Astrocyte (in vitro differentiated cells and primary cell): ENCODE measurements at places on chromosomes 5 and 9. TPM values are rescaled to one million over a fixed set of nuclear protein-coding genes. Genes with fewer than 3 reads are reported as not detected.

The CNTLN gene
- total RNA-seq: 4.4 and 5.5 TPM in 2 replicates

GRCh38 chr9:120698766-120699165 is 15.5 kb downstream of the MEGF9 start:
- DNase-seq: no peak
- H3K4me1 ChIP-seq: no peaks in the 10 kb centered on the region
- H3K36me3 ChIP-seq: peaks cover 3% of the 10 kb centered on the region

DNA sequence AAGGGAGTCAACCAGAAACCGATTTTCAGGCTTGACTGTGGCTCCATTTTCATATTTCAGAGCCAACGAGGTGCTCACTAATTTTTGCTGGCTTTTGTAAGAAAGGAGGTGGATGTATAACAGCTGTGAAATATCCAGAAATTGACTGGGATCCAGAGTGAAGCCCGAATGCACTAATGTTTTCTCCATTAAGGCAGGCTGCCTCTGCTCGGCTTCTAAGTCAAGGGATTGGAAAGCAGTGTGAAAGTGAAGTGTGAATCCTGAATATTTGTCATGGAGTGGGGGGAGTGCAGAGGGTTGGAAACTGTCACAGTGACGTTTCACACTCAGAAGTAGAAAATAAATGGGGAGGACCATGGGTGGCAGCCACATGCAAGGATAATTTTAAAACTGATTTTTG is 237.4 kb downstream of the GOLPH3 start:
- H3K27ac ChIP-seq: no peak overlapping the region
- no peak for DNase-seq
- H3K4me1 ChIP-seq: no peaks in the 10 kb centered on the region
- peaks cover 3% of the 10 kb centered on the region for H3K27me3 ChIP-seq

The DMGDH gene
- not detected in 2 replicates for total RNA-seq

The TRAPPC13 gene
- 14.7 and 16.3 TPM in 2 replicates for total RNA-seq

DNA sequence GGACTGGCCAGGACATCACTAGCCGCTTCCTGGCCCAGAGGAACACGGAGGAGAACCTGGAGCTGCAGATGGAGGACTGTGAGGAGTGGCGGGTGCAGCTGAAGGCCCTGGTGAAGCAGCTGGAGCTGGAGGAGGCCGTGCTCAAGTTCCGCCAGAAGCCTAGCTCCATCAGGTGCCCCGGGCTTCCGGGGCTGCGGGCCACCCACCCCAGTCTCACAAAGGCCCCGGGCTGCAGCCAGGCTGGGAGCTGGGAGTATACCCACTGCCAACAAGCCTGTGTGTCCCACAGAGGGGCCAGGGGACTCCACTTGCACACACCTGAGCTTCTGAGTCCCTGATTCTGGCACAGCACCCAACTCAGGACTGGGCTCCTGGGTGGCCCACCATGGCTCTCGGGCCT is 1.7 kb upstream of the RABL6 start:
- H3K27ac ChIP-seq: no peak overlapping the region
- no peak overlapping the region for H3K4me3 ChIP-seq
- H3K27me3 ChIP-seq: peaks cover 11% of the 10 kb centered on the region
- peaks cover 6% of the 10 kb centered on the region for H3K36me3 ChIP-seq

The AQP3 gene
- total RNA-seq: 3.2 and 4.6 TPM in 2 replicates

The NPM1 gene
- total RNA-seq: 1,191 and 1,219 TPM in 2 replicates

The ADGRD2 gene
- total RNA-seq: not detected in 2 replicates
